ENCODE measurements at places on chromosomes 7 and 10. TPM values are rescaled to one million over a fixed set of nuclear protein-coding genes. Genes with fewer than 3 reads are reported as not detected.

DNA sequence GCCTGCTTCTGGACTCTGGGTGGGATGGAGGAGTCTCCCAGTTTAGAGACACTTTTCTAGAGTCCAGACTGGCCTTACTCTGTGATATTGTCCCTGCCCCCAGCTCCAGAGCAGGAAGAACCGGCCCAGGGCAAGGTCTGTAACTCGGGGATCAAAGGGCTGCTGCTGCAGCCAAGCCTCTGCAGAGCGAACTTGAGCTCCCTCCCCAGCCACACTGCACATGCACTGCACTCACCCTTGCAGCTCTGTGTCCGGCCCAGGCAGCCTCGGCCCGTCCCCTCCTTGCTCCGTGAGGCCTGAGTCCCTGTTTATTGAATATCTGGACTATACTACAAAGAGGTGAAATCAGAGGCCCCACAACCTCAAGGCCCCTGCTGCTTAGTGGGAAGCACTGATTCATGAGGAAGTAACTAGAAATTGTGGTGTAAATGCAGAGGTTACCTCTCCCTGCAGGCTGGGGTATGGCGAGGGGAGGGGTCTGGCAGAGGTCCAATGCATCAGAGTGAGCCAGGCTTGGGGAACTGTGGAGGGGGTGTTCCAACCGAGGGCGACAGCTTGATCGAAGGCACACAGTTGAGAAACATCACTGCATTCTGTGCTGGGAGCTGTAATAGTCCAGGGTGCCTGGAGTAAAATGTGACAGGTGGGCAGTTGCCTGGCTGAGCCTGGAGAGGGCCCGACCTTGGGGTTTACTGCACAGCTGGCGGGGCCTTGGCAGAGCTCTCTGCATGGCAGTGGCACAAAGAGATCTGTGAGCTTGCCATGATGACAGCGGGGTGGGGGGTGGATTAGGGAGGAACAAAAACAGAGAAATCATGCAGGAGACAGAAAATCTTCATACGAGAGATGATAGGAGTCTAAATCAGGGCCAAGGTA lies 49.1 kb downstream of the AOC1 start:
- DNase-seq: peak; percentile 76

DNA sequence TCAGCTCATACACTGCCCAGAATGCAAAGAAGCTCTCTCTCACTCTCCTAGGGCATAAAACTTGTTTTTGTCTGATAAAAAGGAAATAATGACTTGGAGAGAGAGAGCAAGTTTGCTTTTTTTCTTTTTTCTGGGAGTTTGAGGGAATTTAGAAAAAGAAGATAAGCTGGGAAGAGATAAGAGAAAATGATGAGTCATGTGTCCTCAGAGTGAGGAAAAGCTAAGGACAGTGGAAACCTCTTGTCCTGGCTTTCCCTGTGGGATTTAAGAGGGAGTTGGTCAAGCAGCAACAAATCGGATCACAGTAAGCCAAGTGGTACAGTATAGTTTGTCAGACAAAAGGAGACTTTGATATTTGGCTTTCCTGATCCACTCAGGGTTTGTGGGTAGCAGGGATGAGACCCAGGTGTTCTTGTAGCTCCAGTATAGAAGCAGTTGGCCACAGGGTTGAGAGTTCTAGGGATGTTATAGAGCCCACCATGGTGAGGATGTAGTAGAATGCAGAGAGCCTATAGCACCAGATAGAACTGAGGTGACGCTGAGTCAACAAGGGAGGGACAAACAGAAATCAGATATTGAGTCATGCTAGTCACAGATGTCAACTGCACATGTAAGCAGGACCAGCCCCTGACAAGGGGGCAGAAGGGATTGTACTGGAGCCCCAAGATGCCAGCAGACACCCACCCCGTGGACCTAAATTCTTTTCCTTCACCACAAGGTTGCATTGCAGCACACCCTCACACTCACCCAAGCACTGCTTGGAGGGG lies 219.3 kb upstream of the TAC1 start:
- DNase-seq: no peak

GRCh38 chr7:149881328-149882247 lies 7.8 kb downstream of the ATP6V0E2 start:
- peak; percentile 6 for DNase-seq

DNA sequence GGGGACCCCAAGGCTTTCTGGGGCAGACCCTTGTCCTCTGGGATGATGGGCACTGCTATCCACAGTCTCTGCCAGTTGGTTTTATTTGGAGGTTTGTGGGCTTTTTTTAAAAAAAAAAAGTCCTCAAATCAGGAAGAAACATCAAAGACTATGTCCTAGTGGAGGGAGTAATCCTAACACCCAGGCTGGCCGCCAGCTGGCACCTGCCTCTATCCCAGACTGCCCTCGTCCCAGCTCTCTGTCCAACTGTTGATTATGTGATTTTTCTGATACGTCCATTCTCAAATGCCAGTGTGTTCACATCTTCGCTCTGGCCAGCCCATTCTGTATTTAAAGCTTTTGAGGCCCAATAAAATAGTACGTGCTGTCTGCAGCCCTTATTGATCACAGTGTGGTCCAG lies 61.0 kb upstream of the LRRC4 start:
- no peak for DNase-seq

GRCh38 chr10:10923029-10923651 lies 94.5 kb upstream of the CELF2 start:
- no peak for DNase-seq

- peak; percentile 8 for DNase-seq
These were observed 822 bp downstream of the SAMD9L start for GRCh38 chr7:93147363-93147762.

DNA sequence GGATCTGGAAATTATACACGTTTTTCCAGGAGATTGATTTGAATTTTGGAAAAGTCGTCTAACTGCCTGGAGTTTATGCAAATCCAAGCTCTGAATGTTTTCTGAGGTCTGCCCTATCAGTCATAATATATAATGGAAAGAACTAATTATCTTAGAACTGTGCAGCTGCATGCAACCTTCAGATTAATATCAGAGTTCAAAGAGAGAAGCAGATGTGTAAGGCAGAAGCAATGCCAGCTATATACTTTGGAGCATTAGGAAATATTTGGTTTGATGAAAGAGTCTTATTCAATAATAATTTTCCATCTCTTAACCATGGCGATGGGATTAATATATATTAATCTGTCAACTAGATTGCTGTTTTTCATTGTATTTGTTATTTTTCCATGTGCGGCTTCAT lies 500.9 kb downstream of the NEBL start:
- DNase-seq: no peak

GRCh38 chr7:131011432-131011742 lies 277.4 kb upstream of the KLF14 start:
- peak; percentile 77 for DNase-seq

GRCh38 chr7:70602117-70602516 lies 529.8 kb upstream of the GALNT17 start:
- DNase-seq: no peak

DNA sequence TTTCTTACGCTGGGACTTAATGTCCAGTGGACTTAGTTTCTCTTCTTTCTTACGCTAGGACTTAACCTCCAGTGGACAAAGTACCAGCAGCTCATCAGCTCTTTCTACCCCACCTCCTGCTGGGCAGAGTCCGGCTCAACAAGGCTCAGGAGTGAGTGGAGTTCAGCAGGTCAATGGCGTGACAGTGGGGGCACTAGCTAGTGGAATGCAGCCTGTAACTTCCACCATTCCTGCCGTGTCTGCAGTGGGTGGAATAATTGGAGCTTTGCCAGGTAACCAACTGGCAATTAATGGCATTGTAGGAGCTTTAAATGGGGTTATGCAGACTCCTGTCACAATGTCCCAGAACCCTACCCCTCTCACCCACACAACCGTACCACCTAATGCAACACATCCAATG lies 199.7 kb downstream of the MLLT10 start:
- DNase-seq: no peak

DNA sequence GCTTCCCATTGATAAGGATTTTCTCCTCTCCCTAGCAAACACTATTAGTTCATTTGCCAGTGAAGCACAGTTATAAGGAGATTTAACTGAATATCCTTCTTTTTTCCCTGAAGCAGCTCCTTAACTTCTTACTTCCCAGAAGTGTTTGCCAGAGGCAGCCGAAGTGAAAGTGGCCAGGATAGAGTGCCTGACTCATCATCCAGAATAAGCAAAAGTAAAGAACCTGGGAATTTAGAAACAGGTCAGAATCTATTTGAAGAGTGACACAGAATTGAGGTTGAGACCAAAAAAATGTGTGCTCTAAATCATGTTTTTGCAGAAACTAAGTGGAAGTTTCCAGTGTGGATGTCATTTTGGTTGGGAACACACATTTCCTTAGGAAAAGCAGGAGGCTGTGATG lies 249.6 kb upstream of the VWC2 start:
- no peak for DNase-seq

DNA sequence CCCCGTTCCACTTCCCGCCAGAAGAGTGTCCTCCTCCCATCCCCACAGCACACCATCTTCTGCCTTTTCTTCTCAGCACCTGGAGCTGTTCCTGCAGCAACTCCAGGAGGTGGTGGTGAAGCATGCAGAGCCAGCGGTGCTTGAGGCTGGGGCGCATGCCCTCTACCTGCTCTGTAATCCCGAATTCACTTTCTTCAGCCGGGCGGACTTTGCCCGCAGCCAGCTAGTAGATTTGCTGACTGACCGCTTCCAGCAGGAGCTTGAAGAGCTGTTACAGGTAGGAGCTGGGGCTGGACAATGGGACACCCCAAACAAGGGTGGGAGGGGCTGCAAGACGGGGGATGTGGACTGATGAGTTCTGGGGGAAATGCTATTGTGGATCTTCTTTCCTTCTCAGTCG lies 19.1 kb upstream of the PVRIG start:
- DNase-seq: no peak

DNA sequence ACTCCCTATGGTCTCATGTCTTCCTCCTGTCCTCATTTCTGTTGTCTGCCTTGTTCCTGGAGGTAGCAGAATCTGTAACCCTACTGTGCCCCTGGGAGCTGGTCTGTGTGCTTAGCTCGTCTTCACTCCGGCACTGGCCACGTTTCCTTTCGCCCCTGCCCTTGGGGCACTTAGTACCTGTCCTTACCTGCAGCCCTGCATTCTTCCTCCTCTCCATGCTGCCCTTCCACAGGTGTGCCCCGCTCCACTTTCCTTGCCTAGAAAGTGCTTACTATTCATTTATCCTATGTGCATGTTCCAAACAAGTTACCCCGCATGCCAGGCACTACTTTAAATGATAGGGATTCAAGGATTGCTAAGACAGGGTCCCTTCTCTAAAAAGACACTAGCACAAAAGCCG lies 199.9 kb upstream of the ZMIZ1 start:
- DNase-seq: peak; percentile 8

DNA sequence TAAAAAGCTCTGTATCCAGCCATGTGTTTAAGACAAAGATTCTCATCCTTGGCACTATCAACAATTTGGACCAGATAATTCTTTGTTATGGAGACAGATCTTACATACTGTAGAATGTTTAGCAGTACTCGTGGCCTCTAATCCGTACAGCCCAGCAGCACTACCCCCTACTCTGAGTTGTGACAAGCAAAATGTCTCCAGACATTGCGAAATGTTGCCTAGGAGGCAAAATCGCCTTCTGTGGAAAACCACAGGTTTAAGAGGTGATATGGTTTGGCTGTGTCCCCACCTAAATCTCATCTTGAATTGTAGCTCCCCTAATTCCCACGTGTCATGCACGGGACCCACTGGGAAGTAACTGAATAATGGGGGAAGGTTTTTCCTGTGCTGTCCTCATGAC lies 186.7 kb downstream of the CHCHD3 start:
- no peak for DNase-seq

- DNase-seq: peak; percentile 90
These were observed 5.3 kb upstream of the PRKRIP1 start for GRCh38 chr7:102390697-102391484.

GRCh38 chr7:32115831-32116230 lies 45.6 kb upstream of the PDE1C start:
- DNase-seq: no peak

DNA sequence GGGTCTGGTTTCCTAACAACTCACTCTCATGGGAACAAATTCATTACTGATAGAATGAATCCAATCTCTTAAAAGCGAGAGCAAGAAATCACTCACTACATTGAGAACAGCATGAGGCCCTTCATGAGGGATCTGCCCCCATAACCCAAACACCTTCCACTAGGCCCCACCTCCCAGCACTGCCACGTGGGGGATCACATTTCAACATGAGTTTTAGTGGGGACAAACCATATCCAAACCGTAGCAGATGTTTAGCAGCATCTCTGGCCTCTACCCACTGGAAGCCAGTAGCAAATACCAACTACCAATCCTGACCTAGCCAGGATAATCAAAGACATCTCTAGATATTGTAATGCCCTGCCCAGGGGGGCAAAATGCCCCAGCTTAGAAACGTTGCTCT lies 243.9 kb downstream of the ARHGAP21 start:
- DNase-seq: no peak

GRCh38 chr7:14125998-14126397 lies 136.5 kb upstream of the ETV1 start:
- DNase-seq: peak; percentile 40

GRCh38 chr7:23586159-23586558 lies 11.0 kb upstream of the CCDC126 start:
- DNase-seq: no peak

DNA sequence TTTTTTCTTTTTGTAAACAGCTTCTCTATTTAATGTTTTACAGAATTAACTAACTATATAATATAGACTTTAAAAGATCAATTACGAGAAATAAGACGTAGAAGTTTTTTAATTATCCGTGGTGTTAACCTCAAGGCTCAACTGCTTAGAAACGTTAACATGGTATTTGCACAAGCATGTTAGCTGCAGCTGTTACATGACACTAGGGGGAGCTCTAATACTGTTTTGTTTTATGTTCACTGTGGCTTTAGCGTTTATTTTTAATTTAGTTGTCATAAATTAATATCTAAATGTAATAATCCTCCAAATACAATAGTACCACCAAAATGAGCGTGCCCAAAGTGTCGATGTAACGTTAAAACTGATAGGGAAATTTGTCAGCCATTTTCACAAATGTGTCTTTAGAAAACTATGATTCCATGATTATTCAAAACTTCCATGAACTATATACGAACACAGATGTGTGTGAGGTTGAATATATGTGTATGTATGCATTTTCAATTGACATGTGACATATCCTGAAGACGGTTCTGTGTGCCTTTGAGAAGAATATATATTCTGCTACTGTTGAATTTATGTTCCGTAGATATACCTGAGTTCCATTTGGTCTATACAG lies 828.8 kb upstream of the MBL2 start:
- DNase-seq: no peak

- DNase-seq: peak; percentile 14
These were observed 293.4 kb upstream of the MKLN1 start for GRCh38 chr7:131034166-131034881.

DNA sequence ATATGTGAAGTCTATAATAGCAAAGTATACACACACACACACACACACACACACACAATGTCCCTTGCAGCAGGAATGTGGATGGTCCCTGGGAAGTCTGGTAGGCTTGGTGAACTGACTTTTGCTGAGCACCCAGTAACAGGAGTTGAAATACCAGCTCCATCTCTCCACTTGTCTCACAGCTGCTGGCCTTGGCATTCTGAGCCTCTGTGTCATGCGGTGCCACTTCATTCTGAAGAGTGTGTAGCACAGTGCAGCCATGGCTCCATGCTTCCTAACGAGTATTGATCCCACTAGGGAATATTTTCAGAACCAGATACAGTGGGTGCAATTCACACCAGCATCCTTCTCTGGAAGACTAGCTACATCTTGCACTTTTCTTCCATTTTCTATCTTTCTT lies 192.4 kb downstream of the ADARB2 start:
- no peak for DNase-seq

NPFFR1 gene
- polyA plus RNA-seq: not detected

LRMDA gene
- polyA plus RNA-seq: 48.6 TPM

PNLIPRP2 gene
- not detected for polyA plus RNA-seq

TDRD1 gene
- not detected for polyA plus RNA-seq

ANXA8L1 gene
- polyA plus RNA-seq: not detected

TRPV5 gene
- 1.3 TPM for polyA plus RNA-seq

CYP3A4 gene
- polyA plus RNA-seq: 0.37 TPM

NME8 gene
- polyA plus RNA-seq: 1.2 TPM

CSGALNACT2 gene
- polyA plus RNA-seq: 4.8 TPM

KIF5B gene
- 26.9 TPM for polyA plus RNA-seq
